ENCODE measurements at places on chromosomes 6 and 20.

DNA sequence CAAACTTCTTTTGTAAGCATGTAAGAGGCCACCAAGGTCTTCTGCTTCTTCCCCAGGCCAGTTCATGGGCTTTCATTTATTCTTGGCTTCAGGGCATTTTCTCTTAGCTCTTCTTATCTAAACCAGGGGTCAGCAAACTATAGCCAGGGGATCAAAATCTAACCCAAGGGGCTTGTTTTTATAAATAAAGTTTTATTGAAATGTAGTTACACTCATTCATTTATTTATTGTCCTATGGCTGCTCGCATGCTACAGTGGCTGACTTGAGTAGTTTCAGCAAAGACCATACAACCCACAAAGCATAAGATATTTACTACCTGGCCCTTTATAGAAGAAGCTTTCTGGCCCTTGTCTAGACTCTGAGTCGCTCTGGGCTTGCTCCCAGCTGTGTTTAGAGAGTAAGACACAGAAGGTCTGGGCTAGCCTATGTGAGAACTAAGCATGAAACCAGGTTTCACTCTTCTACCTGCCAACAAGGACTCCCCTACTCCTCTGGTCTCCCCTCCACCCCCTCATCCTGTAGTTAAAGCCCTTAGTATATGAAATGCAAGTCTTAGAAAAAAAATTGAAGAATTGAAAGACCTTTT lies 43.2 kb downstream of the KHDC1L start:
- no peak for DNase-seq

DNA sequence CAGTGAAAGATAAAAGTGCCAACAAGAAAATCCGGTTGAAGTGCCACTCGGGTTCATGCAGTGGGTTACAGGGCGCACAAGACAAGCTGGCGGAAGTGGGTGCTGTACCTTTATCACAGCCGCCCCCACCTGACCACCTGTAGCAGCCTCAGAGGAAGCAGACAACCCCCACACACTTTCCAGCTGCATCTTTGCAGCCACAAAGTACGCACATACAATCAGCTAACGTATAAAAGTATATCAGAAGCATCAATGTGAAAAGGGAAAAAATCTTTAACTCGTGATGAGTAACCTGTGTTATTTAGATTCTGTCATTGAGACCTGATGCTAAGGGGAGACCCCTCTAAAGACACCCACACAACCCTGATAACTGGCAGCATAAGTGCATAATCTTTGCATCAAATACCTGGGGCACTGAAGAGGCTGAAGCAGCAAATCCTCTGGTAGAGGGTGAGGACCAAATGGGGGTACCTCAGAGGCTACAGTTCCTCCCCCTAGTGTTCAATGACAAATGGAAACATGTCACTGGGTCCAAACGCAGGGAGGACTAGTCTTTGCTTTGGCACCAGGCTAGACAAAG lies 22.1 kb downstream of the BACH2 start:
- DNase-seq = peak; percentile 87

DNA sequence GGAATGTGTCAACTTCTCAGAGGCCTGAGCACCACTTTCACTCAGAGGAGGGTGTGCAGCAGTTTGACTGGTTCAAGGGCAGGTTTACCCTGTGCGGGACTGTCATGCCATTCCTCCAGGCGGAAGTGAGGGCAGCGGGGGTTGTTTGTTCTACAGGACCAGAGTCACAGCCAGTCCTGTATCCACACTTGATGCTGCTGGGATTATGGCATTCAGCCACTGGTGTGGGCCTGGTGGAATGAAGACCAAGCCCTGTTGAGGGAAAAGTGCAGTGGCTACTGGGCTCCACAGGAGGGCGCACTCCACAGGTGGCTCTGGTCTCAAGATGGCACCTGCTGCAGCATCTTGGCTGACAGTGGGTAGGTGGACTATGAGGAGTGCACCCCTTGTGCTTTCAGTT lies 14.8 kb downstream of the SEMG2 start:
- no peak for DNase-seq

- no peak for DNase-seq
Observed at GRCh38 chr20:34472246-34472925, 43.8 kb upstream of the DYNLRB1 start.

- no peak for DNase-seq
Observed at GRCh38 chr20:36320261-36320897, 14.2 kb downstream of the DLGAP4 start.

All from activated CD8-positive, alpha-beta memory T cell treated with anti-CD3 and anti-CD28 coated beads, Interleukin-2, amount 50 U/mL, for 4 hours (primary cell).